ENCODE measurements at places on chromosomes 11 and 22.
A peak's percentile ranks its signal among the peaks of the same experiment; 100 is the strongest.

GRCh38 chr11:88360141-88360540 is 22.6 kb upstream of the CTSC start:
- no peak for DNase-seq

- no peak for DNase-seq
Observed at GRCh38 chr22:22892096-22893052, 4.8 kb downstream of the IGLL5 start.

DNA sequence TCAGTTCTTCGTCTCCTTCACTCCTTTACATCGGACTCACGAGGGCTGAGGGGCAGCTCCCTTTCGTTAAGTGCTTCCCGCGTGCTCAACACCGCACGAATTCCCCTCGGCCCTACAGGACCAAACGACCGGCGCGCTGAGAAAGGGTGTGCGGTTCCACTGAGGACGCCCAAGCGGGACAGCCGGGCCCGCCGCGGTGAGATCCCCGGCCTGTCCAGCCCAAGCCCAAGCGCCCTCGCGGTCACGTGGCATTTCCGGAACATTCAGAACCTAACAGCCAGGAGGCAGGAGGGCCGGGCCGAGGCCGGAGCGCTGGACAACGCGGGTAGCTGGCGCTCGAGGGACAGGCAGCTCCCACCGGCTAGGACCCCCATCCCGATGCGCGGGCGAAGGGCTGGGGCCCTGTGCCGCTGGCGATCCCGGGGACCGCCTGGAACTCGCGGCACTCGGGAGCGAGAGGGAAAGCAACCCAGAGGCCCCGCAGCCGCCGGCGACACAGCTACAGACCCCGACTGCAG is 737 bp upstream of the STIP1 start:
- no peak for DNase-seq

DNA sequence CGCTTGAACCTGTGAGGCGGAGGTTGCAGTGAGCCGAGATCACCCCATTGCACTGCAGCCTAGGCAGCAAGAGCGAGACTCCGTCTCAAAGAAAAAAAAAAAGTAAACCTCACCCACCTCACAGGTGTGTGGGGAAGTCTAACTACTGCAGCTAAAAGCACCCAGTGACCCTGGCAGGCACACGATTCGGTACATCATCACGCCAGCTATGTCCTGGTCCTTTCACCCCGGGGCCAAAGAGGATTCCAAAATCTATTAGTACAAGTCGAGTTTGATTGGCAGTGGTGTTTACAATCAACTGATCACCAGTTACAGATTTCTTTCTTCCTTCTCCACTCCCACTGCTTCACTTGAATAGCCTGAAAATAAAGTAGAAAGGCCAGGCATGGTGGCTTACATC is 6.3 kb downstream of the TST start:
- DNase-seq: no peak

DNA sequence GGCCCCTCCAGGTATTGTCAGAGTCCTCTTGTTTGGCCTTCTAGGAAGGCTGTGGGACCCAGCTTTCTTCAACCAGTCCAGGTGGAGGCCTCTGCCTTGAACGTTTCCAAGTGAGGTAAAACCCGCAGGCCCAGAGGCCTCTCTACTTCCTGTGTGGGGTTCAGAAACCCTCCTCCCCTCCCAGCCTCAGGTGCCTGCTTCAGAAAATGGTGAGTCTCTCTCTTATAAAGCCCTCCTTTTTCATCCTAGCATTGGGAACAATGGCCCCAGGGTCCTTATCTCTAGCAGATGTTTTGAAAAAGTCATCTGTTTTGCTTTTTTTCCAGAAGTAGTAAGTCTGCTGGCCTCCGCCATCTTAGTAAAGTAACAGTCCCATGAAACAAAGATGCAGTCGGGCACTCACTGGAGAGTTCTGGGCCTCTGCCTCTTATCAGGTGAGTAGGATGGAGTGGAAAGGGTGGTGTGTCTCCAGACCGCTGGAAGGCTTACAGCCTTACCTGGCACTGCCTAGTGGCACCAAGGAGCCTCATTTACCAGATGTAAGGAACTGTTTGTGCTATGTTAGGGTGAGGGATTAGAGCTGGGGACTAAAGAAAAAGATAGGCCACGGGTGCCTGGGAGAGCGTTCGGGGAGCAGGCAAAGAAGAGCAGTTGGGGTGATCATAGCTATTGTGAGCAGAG is at the start of gene CD3E:
TSS of gene CD3E (plus strand) at position 163 of the 681 bp plus-strand sequence. CDS start at position 386, 223 bp downstream.
- DNase-seq: peak; percentile 22

- DNase-seq: no peak
Observed at GRCh38 chr11:78996007-78996406, 421.3 kb upstream of the NARS2 start.

GRCh38 chr11:61028135-61028729 is 56.8 kb downstream of the CD6 start:
- DNase-seq: no peak

DNA sequence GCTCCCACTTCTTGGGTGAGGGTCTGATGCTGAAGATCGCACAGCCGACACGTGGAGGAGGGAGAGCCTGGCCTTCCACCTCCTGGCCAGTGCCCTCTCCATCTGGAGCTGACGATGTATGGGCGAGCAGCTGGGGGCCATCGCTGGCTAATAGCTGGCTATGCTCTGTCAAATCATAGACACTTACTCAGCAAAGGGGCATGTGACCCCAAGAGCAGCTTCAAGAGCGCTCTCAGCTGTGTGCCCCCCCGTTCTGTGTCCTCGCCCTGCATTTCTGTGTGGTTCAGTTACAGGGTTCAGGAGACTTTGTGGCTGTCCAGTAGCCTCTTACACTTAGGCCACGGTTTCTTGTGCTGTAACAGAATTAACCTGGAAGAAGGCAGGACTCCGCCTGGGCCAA is 26.4 kb downstream of the FBLN1 start:
- no peak for DNase-seq
